M059J (cell line): ENCODE measurements at places on chromosomes 2 and 18. TPM values are rescaled to one million over a fixed set of nuclear protein-coding genes. Genes with fewer than 3 reads are reported as not detected.

- no peak for DNase-seq
Measured at GRCh38 chr2:60311524-60311923, 241.9 kb downstream of the BCL11A start.

DNA sequence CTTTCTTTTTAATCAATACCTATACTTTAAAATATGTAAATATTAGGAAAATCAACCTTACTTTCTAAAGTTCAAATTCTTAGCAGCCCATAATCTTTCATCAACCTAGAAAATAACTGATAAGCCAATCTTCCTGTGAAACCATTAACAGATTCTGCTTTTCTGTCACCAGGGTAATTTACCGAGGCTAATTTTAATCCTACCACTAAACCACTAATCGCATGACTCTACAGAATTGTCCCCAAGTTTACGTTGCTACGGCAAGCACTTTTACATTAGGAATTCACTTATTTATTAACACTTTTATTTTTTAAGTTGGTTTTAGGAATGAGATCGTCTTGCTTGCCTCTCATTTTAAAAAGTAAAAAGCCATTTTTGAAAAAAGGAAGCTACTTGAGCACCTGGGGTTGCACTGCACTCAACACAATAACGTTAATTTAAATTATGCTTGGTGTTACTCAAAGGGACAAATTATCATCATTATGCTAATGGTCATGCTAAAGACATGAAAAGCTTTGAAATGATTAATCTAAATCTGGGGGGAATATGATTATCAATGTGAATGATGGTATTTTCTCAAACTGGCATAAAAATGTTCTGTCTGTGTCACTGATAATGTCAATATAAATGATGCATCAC lies 10.2 kb downstream of the ZNF516 start:
- DNase-seq = no peak

GRCh38 chr2:159094173-159094737 lies 125.8 kb downstream of the TANC1 start:
- DNase-seq = peak; percentile 93

- DNase-seq = no peak
Measured at GRCh38 chr2:84454581-84454980, 4.5 kb downstream of the SUCLG1 start.

- no peak for DNase-seq
Measured at GRCh38 chr2:241036964-241037421, 38.6 kb downstream of the SNED1 start.

DNA sequence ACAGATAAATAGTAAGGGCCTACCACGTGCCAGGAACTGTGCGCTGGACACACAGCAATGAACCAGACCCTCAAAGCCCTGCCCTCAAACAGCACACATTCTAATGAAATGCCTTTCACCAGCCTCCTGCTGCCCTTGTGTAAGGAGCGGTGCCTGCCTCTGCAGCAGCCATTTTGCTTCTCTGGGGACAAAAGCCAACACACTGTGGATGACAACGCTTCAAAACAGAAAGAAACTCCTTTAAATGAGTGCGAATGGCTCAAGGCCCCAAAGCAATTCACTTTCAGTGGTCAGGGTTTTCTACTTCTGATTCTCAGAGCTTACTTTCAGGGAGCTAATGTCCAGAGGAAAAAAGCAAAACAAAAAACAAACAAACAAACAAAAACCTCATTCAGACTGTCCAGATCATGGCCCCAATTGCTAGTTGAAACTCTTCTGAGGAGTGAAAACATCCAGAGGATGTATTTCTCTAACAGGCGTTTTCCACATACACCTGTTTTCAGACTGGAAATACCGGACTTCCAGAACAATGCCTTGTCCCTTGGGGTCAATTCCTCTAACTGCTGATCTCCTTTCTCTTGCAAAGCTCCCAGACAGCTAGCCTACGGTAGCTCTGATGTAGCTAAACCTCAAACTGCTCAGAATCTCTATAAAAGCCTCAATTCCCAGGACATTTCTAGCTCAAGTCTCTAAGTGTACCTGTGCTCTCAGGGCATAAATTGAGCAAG lies 323.3 kb upstream of the ZNF521 start:
- DNase-seq = no peak

- DNase-seq = peak; percentile 68
Measured at GRCh38 chr2:43068631-43069517, 157.5 kb downstream of the ZFP36L2 start.

DNA sequence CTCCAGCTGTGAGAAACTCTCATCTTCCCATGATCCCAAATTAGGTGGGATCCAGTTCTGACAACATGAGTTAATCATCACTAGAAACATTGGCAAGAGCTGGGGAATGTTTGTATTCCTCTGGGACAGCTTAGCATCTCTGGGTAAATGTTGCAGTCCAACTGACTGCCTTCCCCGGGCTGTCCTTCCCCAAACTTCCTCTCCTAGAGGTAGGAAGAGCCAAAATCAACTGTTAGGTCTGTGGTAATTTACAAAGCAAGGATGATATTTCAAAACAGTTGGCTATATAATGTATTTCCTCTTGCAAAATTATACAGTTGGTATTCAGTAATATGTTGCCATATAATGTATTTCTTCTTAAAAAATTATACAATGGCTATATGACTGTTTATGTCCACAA lies 148.5 kb downstream of the MGAT5 start:
- no peak for DNase-seq

GRCh38 chr18:12409469-12409868 lies 1.7 kb downstream of the PRELID3A start:
- peak; percentile 25 for DNase-seq

GRCh38 chr2:3870222-3870621 lies 166.8 kb downstream of the DCDC2C start:
- no peak for DNase-seq

GRCh38 chr2:143730155-143730952 lies 601.1 kb downstream of the ARHGAP15 start:
- peak; percentile 24 for DNase-seq

Gene FRZB
- total RNA-seq = 0.10 and 0.71 TPM in 2 replicates

Gene KIAA2012
- not detected in 2 replicates for total RNA-seq

Gene GATA6
- 4.1 and 4.6 TPM in 2 replicates for total RNA-seq

Gene FBXO36
- total RNA-seq = 1.7 and 2.5 TPM in 2 replicates

Gene SLC16A14
- 0.42 and 0.81 TPM in 2 replicates for total RNA-seq

Gene KLHL14
- not detected in 2 replicates for total RNA-seq

Gene TUBA3D
- not detected in 2 replicates for total RNA-seq

Gene ZNF519
- 6.2 and 7.4 TPM in 2 replicates for total RNA-seq
